Activated CD4-positive, alpha-beta T cell treated with anti-CD3 and anti-CD28 coated beads for 36 hours (primary cell): ENCODE measurements at places on chromosomes 16 and 17. TPM values are rescaled to one million over a fixed set of nuclear protein-coding genes. Genes with fewer than 3 reads are reported as not detected.

GRCh38 chr16:17416461-17417311, 54.1 kb downstream of the XYLT1 start:
- H3K27me3 ChIP-seq: no peaks in the 10 kb centered on the region

- H3K4me3 ChIP-seq: no peak overlapping the region
- no peaks in the 10 kb centered on the region for H3K36me3 ChIP-seq
- no peak for DNase-seq
- H3K27ac ChIP-seq: no peak overlapping the region
Measured at GRCh38 chr17:38458521-38458920, 30.3 kb downstream of the ARHGAP23 start.

CHAD gene
- not detected for total RNA-seq

- H3K27ac ChIP-seq: no peak overlapping the region
- H3K4me3 ChIP-seq: no peak overlapping the region
- peaks cover 23% of the 10 kb centered on the region for H3K4me1 ChIP-seq
- no peaks in the 10 kb centered on the region for H3K27me3 ChIP-seq
- no peak for DNase-seq
Measured at GRCh38 chr16:15506441-15506840, 72.1 kb downstream of the BMERB1 start.

- no peaks in the 10 kb centered on the region for H3K36me3 ChIP-seq
- no peaks in the 10 kb centered on the region for H3K27me3 ChIP-seq
- peak overlapping the region; percentile 67 for H3K27ac ChIP-seq
- H3K4me3 ChIP-seq: no peak overlapping the region
- peaks cover 31% of the 10 kb centered on the region for H3K4me1 ChIP-seq
Measured at GRCh38 chr17:77611791-77612502, 346.6 kb upstream of the TNRC6C start.

GRCh38 chr16:89289428-89290395, 72.2 kb downstream of the ZNF778 start:
- H3K4me3 ChIP-seq: no peak overlapping the region
- no peak overlapping the region for H3K27ac ChIP-seq
- H3K36me3 ChIP-seq: peaks cover 21% of the 10 kb centered on the region

- H3K4me1 ChIP-seq: no peaks in the 10 kb centered on the region
- H3K27me3 ChIP-seq: no peaks in the 10 kb centered on the region
- H3K4me3 ChIP-seq: no peak overlapping the region
- H3K36me3 ChIP-seq: peaks cover 23% of the 10 kb centered on the region
- peak overlapping the region; percentile 42 for H3K27ac ChIP-seq
- DNase-seq: no peak
Measured at GRCh38 chr16:23407436-23408127, 45.4 kb downstream of the COG7 start.

DNA sequence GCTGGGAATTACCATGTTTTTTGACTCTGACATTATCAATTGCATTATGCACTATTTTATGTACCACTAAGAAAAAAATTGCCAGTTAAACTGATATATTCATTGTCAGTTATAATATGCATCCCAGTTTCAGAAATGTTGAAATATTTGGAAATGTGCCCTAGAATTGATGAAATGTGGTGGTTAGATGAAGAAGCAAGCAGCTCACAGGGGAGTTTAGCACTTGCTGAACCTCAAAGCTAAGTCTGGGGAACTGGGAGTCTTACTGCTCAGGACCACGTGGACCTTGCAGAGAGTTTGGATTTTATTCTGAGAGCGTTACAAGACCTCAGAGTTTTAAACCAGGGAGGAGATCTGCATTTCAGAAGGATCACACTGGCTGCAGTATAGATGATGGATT, 67.9 kb downstream of the TNRC6C start:
- H3K4me3 ChIP-seq: no peak overlapping the region
- H3K27ac ChIP-seq: peak overlapping the region; percentile 17
- no peaks in the 10 kb centered on the region for H3K27me3 ChIP-seq
- H3K36me3 ChIP-seq: peaks cover 2% of the 10 kb centered on the region

DNA sequence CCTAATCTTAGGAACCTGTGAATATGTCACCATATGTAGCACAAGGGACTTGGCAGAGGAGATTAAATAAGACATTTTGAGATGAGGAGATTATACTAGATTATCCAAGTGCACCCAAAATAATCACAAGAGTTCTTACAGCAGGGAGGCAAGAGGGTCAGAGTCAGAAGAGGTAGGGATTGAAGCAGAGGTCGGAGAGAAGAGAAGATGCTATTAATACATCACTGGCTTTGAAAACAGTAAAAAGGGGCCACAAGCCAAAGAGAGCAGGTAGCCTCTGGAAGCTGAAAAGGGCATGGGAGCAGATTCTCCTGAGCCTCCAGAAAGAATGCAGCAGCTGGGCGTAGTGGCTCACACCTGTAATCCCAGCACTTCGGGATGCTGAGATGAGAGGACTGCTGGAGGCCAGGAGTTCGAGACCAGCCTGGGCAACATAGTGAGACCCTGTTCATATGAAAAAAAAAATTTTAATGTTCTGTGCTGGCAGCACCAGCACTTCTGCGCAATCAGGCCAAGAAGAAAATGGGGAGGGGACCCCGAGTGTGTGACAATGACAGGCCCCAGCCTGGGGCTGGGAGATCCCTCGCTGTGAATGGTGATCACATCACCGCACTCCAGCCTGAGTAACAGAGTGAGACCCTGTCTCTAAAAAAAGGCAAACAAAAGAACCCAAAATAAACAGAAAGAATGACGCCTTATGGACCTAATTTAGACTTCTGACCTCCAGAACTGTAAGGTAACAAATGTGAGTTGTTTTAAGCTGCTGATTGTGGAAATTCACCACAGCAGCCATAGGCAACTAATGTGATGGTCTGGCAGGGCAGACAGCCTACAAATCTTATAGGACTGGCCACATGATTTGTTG, 275.4 kb downstream of the MRTFB start:
- no peak for DNase-seq
- no peak overlapping the region for H3K27ac ChIP-seq
- peaks cover 5% of the 10 kb centered on the region for H3K27me3 ChIP-seq
- H3K4me3 ChIP-seq: no peak overlapping the region

TENT4B gene
- 22.4 TPM for total RNA-seq

DNA sequence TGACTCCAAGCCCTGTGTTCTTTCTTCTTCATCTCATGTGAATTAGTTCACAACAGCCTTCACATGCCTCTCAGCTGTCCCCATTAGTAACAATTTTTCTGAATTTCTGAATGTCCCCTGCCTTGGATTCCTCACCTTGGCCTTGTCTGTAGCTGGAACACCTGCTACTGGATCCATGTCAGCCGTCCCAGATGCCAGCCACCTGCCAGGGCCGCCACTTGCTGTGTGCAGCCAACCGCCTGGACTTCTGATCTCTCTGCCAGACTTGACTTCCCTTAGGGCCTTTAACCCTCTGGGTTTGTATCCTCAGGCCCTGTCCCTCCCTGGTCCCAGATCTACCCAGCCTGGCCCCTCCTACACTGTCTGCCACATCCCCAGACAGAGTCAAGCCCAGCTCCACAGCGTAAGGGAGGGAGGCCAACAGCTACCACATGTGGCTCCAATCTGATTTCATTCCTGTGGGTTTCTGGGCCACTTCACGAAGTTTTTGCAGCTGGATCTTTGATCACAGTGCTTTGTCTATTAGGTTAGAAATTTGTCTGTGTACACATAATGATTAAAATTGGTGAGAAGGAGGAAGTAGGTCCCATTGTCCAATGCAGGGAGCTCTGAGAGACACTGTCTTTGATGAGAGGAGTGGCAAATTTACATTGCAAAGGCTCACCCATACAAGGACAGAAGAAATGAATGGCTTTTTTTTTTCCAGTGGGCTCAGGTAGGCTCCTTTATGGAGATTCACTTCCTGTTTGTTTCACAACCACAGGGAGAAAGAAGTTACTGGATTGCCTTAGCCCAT, 15.3 kb downstream of the MPP2 start:
- H3K4me3 ChIP-seq: no peak overlapping the region
- peaks cover 16% of the 10 kb centered on the region for H3K27me3 ChIP-seq
- no peak for DNase-seq
- H3K27ac ChIP-seq: no peak overlapping the region

DBNDD1 gene
- 1.2 TPM for total RNA-seq

CCL2 gene
- total RNA-seq: not detected

DNA sequence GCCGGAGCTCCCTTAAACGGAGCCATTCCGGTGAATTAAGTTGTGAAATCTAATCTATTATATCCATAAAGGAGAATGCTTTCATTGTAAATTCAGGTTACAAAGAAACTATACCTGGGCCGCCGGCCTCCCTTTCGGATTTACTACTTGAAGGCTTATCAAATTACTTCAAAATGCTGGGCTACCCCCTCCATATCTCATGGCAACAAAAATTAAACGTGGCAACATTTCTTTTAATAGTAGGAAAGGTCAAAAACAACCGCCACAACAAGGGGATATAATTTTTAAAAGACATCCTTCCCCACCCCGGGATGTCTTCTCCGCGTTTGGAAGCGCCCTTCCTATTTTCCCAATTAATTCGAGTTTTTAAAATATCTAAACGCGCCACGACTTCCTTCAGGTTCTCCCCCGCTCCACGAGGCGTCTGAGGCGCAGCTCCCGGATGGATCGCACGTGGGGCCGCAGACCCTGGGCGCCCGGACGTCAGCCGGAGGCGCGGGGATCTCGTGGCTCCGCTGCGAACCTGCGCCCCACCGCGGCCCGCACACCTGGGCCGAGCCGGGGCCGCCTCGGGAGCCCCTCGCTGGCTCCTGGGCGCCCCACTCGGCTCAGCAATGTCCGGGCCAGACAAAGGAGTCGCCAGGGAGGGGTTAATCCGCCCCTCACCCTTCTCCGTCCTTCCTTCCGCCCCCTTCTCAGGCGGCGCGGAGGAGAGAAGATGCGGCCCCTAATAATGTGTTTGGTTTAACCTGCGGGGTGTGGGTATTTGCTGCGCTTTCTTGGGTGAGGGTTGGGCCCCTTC, 47.4 kb upstream of the SLC38A10 start:
- peaks cover 35% of the 10 kb centered on the region for H3K27me3 ChIP-seq
- no peak for DNase-seq
- no peaks in the 10 kb centered on the region for H3K36me3 ChIP-seq
- H3K27ac ChIP-seq: no peak overlapping the region
- no peak overlapping the region for H3K4me3 ChIP-seq

DNA sequence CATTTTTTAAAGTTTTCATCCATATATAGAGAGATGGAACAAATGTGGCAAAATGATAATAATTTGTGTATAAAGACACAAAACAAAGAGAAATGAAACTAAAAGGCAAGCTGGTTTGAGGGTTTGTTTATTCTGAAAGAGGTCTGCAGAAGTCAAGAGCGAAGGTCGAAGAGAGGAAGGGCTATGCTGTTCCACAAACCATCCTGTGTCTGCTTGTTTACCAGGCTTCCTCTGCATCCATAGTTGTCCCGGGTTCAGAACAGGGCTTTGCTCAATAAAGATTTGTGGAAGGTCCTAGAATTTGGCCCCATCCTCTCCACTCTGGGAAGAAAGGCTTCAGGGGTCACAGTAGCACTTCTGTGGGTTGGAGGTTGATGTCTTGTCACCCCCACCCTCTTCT, 2.4 kb upstream of the MARVELD3 start:
- no peaks in the 10 kb centered on the region for H3K36me3 ChIP-seq
- DNase-seq: no peak
- no peak overlapping the region for H3K27ac ChIP-seq
- H3K27me3 ChIP-seq: peaks cover 23% of the 10 kb centered on the region
- H3K4me3 ChIP-seq: no peak overlapping the region

GRCh38 chr16:23784811-23785447, 30.1 kb downstream of the CHP2 start:
- H3K4me3 ChIP-seq: no peak overlapping the region
- no peaks in the 10 kb centered on the region for H3K36me3 ChIP-seq
- peaks cover 8% of the 10 kb centered on the region for H3K27me3 ChIP-seq
- no peaks in the 10 kb centered on the region for H3K4me1 ChIP-seq

DNA sequence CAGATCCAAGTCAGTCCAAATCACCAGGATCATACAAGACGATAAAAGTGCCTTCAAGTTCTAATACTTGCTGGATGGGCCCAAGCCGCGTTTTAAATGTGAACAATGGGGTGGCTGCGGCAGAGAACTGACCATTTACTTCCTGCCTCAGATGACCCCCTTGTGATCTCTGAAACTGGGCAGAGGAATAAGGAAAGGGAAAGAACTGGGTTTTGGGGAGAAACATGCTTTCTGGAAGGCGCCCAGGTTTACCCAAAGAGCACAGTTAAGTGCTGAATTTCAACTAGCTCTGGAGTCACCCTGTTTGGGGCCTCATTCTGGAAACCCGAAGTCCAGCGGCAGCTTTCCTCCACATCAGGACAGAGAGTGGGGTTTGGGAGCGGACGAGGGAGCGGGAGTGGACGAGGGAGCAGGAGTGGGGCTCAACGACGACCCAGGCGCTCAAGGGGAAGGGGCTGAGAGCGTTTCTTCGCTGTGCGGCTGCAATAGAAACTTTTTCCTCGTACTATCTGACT, 1.6 kb downstream of the FAM20A start:
- H3K4me3 ChIP-seq: peak overlapping the region; percentile 34
- H3K4me1 ChIP-seq: peaks cover 15% of the 10 kb centered on the region
- no peaks in the 10 kb centered on the region for H3K36me3 ChIP-seq
- H3K27ac ChIP-seq: no peak overlapping the region
- no peak for DNase-seq

JUP gene
- total RNA-seq: 0.54 TPM

GUCY2D gene
- total RNA-seq: not detected

GRCh38 chr17:81228834-81229665, 6.3 kb upstream of the CEP131 start:
- H3K36me3 ChIP-seq: peaks cover 9% of the 10 kb centered on the region
- H3K4me1 ChIP-seq: peaks cover 8% of the 10 kb centered on the region
- H3K27me3 ChIP-seq: no peaks in the 10 kb centered on the region
- H3K4me3 ChIP-seq: no peak overlapping the region

- peaks cover 6% of the 10 kb centered on the region for H3K27me3 ChIP-seq
- no peaks in the 10 kb centered on the region for H3K36me3 ChIP-seq
- H3K4me3 ChIP-seq: no peak overlapping the region
- peaks cover 23% of the 10 kb centered on the region for H3K4me1 ChIP-seq
- peak; percentile 55 for DNase-seq
Measured at GRCh38 chr16:3004319-3004718, 8.4 kb upstream of the CLDN9 start.

- H3K27ac ChIP-seq: peak overlapping the region; percentile 100
- DNase-seq: no peak
- H3K4me3 ChIP-seq: peak overlapping the region; percentile 82
- H3K36me3 ChIP-seq: peaks cover 45% of the 10 kb centered on the region
- H3K4me1 ChIP-seq: peaks cover 64% of the 10 kb centered on the region
- no peaks in the 10 kb centered on the region for H3K27me3 ChIP-seq
Measured at GRCh38 chr17:7582396-7583252, 1.0 kb upstream of the MPDU1 start.

FZD2 gene
- total RNA-seq: 0.07 TPM

DNA sequence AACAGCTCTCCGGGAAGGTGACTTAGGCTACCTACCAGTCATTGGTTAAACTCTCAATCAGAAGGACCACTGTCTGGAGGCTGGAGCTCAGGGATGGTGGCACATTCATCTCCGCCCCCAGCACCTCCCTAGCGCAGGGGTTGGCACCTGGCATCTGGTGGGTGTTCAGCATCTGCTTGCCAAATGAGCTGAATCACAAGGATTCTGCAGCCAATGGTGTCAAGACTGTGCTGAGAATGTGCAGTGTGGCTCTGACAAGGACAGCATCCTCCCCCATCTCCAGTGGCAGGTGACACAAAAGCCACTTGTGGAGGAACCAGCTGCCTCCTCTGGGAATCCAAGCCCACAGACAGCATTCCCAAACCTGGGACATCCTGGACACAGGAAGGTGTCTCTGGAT, 35.2 kb downstream of the PLXDC1 start:
- no peak overlapping the region for H3K4me3 ChIP-seq
- H3K27ac ChIP-seq: no peak overlapping the region
- DNase-seq: no peak
